ENCODE measurements at places on chromosomes 3 and 15.
A peak's percentile ranks its signal among the peaks of the same experiment; 100 is the strongest.

DNA sequence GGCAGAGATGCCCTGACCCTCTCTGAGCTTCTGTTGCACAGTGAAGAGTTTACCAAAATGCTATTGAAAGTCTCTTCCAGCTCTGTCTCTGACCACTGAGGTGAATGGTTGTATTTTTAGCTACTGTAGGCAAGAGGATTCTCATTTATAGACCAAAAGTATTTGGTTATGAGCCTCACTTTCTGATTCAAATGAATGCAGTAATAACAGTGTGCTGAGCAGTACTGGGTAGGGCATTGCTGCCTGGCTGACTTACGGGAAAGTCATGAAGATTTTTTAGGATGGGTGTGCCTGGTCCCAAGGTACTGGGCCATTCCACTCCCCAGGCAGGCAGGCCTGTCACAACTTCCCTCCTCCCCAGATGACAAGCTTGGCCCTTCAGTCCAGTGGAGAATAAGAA, 15.5 kb downstream of the PLA1A start:
- DNase-seq = no peak

DNA sequence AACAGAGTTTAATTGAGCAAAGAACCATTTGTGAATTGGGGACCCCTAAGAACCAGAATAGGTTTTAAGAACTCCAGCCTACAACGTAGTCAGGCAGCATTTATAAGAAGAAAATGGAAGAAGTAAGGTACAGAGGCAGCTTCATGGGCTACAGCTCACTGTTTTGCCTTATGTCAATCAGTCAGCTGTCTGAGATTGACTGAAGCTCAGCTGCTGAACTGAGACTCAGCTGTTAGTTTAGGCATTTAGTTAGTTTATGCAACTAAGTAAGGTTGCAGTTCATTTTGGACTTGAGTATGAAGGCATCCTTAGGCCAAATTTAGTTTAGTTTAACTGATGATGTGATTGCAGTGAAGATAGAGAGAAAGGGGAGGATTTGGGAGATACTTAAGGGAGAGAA, 34.1 kb upstream of the RASA2 start:
- DNase-seq = no peak

- no peak for DNase-seq
Observed at GRCh38 chr15:46576646-46577395, 942.0 kb downstream of the SQOR start.

GRCh38 chr15:65766422-65767263, 25.4 kb downstream of the DENND4A start:
- no peak for DNase-seq

GRCh38 chr3:115581362-115582135, 41.8 kb upstream of the GAP43 start:
- no peak for DNase-seq

- DNase-seq = no peak
Observed at GRCh38 chr3:43090238-43090637, 15.6 kb downstream of the POMGNT2 start.

GRCh38 chr3:16247282-16248061, 17.3 kb downstream of the DPH3 start:
- DNase-seq = peak; percentile 81

DNA sequence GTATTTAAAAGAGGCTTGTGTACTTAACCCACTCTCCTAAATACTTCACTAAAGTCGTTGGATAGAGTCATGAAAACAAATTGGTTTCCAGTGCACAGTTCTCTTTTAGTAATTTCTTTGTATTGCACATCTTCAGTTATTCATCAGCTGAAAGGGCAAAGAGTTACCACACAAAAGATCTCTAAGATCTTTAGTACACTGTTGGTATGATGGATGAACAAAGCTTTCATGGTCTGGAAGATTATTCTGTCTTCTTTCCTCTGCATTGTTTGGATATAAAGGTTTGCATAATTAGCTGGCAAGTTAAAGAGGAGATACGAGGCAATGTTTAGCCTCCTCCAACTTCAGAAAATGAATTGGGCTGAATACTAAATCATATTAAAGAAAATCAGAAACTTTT, 40.5 kb downstream of the BCHE start:
- no peak for DNase-seq

DNA sequence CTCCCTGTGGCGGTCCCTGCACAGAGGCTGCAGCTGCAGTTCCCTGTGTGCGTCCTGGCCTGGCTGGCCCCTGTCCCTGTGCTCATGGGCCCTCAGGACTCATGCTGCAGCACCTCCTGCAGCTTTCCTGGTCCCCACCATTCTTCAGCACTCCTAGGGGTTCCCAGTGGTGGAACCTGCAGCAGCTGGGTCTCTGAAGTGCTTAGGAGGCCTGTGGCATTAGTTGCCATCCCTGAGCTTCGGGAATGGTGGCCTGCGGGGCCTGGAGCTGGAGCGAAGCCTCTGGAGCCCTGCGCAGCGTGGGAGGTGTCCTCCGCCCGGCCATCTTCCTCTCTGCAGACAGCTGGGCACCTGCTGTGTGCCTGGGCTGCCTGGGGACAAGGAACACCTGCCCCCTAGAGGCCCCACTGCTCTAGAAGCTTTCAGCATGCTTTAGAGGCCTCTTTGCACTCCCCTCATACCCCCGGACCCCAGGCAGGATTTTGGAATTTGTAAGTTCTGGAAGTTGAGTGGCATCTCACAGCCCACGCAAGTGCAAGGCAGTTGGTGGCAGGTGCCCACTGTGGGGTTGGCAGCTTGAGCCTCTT, 13.1 kb downstream of the PLXNA1 start:
- DNase-seq = no peak

DNA sequence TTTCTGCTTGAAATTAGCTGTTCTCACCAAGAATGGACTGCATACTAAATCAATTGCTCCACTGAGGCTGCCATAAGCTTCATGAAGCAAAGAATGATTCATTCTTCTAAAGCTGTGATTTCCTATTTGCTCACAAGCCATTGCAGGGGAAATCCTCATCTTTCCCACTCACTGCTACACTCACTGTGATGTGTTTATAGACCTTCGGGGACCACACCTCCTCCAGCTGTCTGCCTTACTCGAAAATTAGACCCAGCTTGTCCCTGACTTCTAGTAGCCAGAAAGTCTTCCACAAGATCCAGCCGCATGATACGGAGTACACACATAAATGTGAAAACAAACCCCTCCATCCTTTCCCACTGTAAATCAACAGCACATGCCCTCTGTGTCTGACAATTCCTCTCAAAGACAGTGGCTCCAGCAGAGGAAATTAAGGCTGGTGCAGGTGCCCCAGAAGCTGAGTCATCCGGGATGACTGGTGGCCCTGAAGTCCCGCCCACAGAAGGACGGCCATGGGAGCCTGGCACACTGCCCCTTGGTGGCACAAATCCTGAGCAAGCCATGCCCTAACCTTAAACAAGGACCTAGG, 172.0 kb downstream of the STT3B start:
- DNase-seq = no peak

DNA sequence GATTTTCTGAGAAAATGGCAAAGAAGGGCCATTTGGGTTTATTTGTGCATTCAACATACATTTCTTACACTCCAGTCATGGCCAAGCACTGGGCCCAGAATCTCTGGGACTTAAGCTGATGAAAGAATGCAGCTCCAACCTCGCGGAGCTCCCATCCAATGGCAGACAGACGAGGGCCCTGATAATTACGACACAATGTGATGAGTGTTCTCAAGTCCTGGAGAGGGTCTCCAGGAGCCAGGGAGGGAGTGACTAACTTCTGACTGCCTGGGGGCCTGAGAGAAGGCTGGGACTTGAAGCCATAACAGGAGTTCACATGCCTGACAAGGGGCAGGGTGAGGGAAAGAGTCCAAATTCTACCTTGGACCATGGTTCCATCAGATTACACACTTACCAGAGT, 42.6 kb upstream of the BNC1 start:
- no peak for DNase-seq

GRCh38 chr3:73394240-73394639, 230.5 kb downstream of the PDZRN3 start:
- DNase-seq = no peak

DNA sequence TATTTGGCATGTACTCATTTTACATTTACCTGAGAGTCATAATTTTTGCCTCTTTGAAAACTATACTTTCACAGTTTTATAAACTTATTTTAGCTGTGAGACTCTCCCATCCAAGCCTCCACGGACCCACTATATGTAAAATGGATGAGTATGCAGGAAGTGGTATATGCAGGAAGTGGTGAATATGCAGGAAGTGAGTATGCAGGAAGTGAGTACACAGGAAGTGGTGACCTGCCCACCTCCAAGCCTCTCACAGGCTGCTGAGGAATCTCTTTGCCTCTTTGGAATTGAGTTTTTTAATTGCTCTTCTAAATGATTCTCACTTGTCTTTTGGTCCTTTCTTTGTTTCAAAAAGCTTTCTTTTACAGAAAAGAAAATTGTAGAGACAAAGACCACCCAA, 85.2 kb downstream of the KBTBD8 start:
- DNase-seq = peak; percentile 70

- DNase-seq = no peak
Observed at GRCh38 chr3:189914799-189915198, 205.9 kb downstream of the P3H2 start.

DNA sequence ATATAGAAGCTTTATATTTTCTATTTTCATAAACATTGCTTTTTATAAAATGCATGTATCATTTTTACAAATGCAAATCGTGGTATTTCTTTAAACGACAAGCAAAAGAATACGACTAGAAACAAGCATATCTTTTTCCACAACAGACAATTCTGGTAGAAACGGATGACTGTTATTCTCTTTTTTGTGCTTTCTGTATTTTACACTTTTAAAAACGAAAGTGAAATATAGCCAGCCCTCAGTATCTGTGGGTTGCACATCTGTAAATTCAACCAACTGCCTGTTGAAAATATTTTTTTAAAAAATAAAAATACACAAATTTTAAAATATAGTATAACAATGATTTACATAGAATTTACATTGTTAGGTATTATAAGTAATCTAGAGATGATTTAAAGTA, 61.3 kb downstream of the PRTG start:
- DNase-seq = no peak

DNA sequence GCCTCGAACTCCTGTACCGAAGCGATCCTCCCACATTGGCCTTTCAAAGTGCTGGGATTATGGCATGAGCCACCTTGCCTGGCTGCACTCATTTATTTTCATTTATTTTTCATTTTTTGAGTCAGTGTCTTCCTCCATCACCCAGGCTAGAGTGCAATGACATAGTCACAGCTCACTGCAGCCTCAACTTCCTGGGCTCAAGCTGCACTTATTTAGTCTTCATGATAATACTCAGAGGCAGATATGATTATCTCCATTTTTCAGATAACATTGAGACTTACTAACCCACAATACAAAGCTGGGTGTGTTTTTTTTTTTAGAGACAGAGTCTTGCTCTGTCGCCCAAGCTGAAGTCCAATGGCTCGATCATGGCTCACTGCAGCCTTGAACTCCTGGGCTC, 10.0 kb downstream of the PRKCI start:
- DNase-seq = no peak

- no peak for DNase-seq
Observed at GRCh38 chr3:105835606-105836005, 33.2 kb downstream of the CBLB start.

DNA sequence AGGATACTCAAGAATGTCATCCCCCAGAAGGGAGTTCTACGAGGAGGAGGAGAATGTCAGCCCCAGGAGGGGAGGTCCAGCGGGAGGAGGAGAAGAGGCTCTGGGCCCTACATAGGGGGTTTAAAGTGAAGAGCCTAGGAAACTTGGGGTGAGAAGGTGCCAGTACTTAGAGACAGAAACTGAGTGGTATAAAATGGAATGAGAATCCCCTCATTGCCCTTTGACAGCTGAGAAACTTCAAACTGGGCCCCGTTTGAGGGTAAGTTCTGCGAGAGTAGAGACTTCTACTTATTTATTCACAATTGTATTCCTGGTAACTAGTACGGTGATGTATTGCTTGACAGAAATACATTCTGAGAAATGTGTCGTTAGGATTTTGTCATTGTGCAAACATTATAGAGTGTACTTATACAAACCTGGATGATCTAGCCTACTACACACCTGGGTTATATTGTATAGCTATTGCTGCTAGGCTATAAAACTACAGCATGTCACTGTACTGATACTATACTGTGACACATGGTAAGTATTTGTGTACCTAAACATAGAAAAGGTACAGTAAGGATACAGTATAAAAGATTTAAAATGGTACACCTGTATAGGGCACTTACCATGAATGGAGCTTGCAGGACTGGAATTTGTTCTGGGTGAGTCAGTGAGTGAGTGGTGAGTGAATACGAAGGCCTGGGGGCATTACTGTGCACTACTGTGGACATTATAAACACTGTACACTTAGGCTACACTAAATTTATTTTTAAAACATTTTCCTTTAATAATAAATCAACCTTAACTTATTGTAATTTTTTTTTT, 62.0 kb downstream of the TSC22D2 start:
- DNase-seq = no peak

DNA sequence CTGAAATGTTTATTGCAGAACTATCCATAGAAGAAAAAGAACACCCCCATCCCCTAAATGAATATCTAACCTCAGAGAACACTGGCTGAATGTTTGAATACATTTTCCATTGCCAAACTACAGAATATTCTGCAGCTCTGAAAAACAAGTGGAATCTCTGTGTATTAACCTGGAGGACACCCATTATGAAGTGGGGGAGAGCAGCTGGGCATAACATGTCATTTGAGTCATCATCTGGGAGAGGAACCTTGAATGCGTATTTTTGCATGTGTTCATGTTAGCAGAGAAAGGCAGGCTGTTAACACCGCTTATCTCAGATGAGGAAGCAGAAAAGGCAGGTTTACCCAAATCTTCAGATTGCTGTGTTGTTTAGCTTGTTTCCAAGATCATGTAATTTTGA, 31.5 kb downstream of the ESYT3 start:
- no peak for DNase-seq

DNA sequence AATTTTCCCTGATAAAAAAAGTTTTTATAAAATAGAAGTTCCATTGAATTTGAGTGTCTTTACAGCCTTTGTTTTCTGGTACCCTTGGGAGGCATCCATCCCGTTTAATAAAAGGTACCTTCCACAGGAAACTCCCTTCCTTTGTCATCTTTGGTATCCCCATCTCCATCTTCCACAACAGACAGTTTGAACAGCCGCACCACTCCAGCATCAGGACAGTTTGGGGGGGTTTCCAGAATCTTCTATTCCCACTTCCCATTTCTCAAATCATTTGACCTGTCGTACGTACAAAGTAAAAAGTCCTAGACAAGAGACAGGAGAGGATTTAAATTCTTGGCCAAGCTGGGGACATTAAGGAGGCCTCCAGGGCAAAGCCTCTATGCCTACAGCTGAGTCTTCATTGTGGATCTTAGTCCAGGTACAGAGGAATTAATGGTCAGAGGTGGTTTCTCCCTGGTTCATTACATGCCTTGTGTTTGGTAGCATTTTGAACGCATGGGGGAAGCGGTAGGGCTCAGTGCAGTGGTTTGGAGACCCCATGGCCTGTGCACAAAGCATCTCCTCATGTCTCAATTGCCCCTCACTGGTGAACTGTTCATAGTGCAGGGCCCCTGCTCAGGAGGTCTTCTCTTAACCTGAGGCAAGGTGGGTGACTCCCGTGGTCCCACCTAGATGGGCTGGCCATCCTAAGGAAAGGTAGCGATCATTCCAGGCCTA, 19.4 kb upstream of the BCL2A1 start:
- no peak for DNase-seq

- DNase-seq = no peak
Observed at GRCh38 chr3:171348121-171348520, 112.1 kb downstream of the TNIK start.

GRCh38 chr3:112546216-112546759, 15.5 kb downstream of the ATG3 start:
- DNase-seq = no peak

Measured in activated CD4-positive, alpha-beta memory T cell treated with anti-CD3 and anti-CD28 coated beads, Interleukin-2, amount 10 ng/mL, durations not matched to agents 7 days and 5 days (primary cell).